ENCODE measurements at places on chromosomes 16 and 17. TPM values are rescaled to one million over a fixed set of nuclear protein-coding genes. Genes with fewer than 3 reads are reported as not detected.

The NOTUM gene
- polyA plus RNA-seq, result 0.92 TPM

The LDAF1 gene
- polyA plus RNA-seq, result 12.9 TPM

The HOXB8 gene
- polyA plus RNA-seq, result 5.8 TPM

The UBN1 gene
- 20.0 TPM for polyA plus RNA-seq

- DNase-seq, result no peak
Observed at GRCh38 chr17:75762513-75763268, 2.3 kb downstream of the GALK1 start.

- no peak for DNase-seq
Observed at GRCh38 chr17:38507921-38508569, 79.8 kb downstream of the ARHGAP23 start.

GRCh38 chr16:2724816-2725348, 4.9 kb upstream of the PRSS27 start:
- no peak for DNase-seq

DNA sequence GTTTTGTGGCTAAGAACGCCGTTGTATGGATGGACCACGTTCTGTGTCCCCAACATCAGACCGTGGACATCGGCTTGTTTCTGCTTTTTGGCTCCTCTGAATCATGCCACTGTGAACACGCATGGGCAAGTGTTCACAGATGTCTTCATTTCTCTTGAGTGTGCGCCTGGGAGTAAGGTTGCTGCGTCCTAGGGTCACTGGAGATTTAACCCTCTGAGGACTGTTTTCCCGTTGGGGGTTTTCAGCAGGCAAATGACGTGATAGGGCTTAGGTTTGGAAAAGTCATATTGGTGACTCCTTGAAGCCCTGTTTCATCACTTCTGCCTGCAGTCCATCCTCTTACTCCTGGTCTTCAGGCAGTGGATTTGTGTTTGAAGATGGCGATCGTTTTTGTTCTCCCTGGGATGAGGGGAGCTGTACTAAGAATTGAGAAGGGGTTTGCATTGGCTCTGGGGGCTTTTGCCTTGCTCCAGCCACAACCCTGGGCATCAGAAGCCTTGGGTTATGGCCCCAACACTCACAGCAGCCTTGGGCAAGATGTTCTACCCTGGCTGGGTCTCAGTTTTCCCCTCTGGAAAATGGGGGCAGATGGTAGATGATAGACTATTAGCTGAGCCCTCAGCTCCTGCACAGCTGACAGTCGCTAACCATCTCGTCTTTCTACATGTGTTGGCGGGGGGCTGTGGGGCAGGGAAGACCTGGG, 67.2 kb upstream of the CIBAR2 start:
- DNase-seq, result no peak

GRCh38 chr16:49672753-49673152, 183.2 kb downstream of the ZNF423 start:
- no peak for DNase-seq

- DNase-seq, result no peak
Observed at GRCh38 chr17:27878776-27879562, 14.2 kb downstream of the LYRM9 start.

GRCh38 chr17:43616852-43617251, 44.9 kb downstream of the MEOX1 start:
- no peak for DNase-seq

- no peak for DNase-seq
Observed at GRCh38 chr17:44862278-44862914, 14.7 kb downstream of the HIGD1B start.

- DNase-seq, result no peak
Observed at GRCh38 chr17:4195306-4195705, 52.3 kb downstream of the CYB5D2 start.

DNA sequence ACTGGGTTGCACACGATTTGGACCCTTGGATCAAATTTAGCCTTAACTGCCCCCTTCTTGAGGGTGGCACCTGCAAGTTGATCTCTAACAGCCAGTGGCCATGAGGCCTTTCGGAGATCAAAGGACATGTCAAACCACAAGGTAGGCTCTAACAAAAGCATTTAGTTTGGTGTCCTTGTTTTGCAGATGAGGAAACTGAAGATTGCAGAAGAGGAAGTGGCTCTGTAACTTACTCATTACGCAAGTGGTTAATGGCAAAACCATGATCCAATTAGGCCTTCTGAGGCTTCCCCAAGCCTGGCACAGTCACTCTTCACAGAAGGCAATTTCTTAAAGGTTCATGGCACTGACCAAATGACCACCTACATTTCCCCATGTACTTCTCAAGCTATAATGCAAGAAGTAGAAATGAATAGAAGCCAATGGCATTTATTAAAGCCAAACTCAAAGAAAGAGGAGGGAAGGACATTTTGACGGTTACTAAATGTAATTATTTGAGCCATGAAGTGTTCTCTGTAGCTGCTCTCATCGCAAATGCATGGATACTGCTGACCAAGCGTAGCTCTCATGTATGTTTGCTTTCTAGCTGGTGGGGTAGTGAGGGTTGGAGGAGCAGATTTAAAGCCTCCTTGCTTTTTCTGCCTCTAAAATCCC, 32.8 kb upstream of the ABCC12 start:
- no peak for DNase-seq
